PC-3 (cell line): ENCODE measurements at places on chromosomes 2 and 18. TPM values are rescaled to one million over a fixed set of nuclear protein-coding genes. Genes with fewer than 3 reads are reported as not detected.

GRCh38 chr18:32906506-32907310, 133.9 kb upstream of the KLHL14 start:
- H3K4me3 ChIP-seq: no peak overlapping the region
- peak; percentile 2 for DNase-seq
- H3K36me3 ChIP-seq: no peaks in the 10 kb centered on the region

DNA sequence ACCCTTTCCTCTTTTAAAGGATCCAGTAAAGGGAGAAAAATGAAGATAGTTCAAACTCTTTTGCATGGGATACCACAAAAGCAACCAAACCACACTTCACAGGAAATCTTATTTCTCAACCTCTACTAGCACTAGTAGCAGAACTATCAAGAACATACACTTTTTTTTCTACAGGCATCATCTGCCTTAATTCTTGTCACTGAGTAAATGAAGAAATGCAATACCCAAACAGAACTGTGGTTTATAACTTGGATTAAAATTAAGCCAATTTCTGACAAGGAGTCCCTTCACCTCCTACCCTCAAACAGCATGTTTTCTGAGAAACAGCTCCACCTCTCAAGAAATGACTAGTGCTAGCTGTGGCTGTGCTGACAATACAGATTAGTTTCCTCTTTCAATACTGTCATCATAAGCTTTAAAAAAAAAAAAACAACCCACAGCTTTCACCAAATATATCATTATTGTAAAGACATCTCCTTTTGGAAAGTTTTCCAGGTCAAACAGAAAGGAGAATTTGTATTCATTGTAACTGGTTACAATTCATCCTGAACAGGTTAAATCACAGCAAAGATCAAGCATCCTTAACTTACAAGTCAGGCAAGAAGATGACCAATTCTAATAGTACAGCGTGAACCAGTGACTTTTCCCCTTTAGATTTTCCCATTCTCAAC, 44.4 kb downstream of the PTPN2 start:
- peak overlapping the region; percentile 25 for H3K27ac ChIP-seq
- no peak for DNase-seq
- no peaks in the 10 kb centered on the region for H3K27me3 ChIP-seq

DNA sequence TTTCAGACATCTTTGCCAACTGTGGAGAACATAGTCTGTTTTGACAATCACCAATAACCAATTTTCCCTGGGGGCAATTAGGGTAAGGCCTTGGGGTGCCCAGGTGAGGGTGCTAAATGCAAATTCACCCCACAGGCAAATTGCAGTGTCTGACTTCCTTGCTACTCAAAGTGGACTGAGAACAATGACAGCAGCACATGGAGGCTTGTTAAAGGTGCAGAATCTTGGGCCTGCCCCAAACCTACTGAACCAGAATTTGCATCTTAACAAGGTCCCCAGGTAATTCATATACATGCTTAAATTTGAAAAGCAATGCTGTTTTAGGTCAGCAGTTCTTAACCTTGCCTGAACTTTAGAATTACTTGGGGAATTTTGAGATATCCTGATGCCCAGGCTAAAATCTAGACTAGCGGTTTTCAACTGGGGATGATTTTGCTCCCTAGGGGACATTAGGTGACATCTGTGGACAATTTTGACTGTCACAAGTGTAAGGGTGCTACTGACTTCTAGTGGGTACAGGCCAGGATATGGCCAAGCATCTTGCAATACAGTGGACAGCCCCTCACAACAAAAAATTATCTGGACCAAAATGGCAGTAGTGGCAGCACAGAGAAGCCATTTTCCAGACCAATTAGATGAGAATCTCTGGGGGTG, 80.2 kb upstream of the GCFC2 start:
- no peak for DNase-seq
- peaks cover 31% of the 10 kb centered on the region for H3K4me1 ChIP-seq
- no peak overlapping the region for H3K4me3 ChIP-seq
- no peaks in the 10 kb centered on the region for H3K36me3 ChIP-seq

The EPHA4 gene
- 3.3 and 3.6 TPM in 2 replicates for total RNA-seq

GRCh38 chr2:216860426-216861137, 718 bp upstream of the TNP1 start:
- H3K4me3 ChIP-seq: no peak overlapping the region
- no peak overlapping the region for H3K27ac ChIP-seq
- no peak for DNase-seq

- no peaks in the 10 kb centered on the region for H3K27me3 ChIP-seq
- no peak overlapping the region for H3K27ac ChIP-seq
- H3K4me3 ChIP-seq: no peak overlapping the region
- H3K4me1 ChIP-seq: peaks cover 17% of the 10 kb centered on the region; the same call in 1 of the 2 replicates
- H3K36me3 ChIP-seq: no peaks in the 10 kb centered on the region
These were observed 163.1 kb upstream of the PID1 start for GRCh38 chr2:229434187-229434586.

GRCh38 chr2:8684540-8684877, 2.7 kb downstream of the ID2 start:
- H3K27me3 ChIP-seq: no peaks in the 10 kb centered on the region
- peak overlapping the region; percentile 81 for H3K4me3 ChIP-seq
- H3K36me3 ChIP-seq: no peaks in the 10 kb centered on the region
- H3K4me1 ChIP-seq: peaks cover 28% of the 10 kb centered on the region
- peak; percentile 34 for DNase-seq

The EPB41L3 gene
- 39.5 TPM in 2 replicates for total RNA-seq

The TLX2 gene
- total RNA-seq: 3.1 and 3.4 TPM in 2 replicates

The SPDYA gene
- total RNA-seq: 0.69 and 1.3 TPM in 2 replicates

DNA sequence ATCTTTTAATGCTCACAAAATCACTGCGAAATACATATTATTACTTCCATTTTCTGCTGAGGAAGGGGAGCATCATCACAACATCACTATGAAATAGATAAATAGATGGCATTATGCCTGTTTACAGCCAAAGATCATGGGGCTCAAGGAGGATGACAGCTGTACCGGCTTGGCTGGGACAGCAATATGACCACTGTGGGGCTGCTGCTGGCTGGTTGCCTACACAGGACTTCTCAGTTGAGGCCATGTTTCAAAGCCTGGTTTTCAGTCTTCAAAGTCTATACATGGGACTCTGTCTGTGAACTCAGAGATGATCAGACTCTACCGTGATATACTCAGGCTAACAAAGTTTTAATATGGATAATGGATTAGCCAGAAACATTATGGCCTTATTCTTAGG, 58.7 kb downstream of the SPATS2L start:
- H3K36me3 ChIP-seq: peaks cover 14% of the 10 kb centered on the region
- no peaks in the 10 kb centered on the region for H3K27me3 ChIP-seq
- H3K4me1 ChIP-seq: no peaks in the 10 kb centered on the region
- H3K27ac ChIP-seq: no peak overlapping the region
- no peak for DNase-seq

The RAB27B gene
- 10.3 and 13.2 TPM in 2 replicates for total RNA-seq

GRCh38 chr18:10304853-10305252, 149.6 kb upstream of the APCDD1 start:
- DNase-seq: peak; percentile 21
- H3K27ac ChIP-seq: no peak overlapping the region
- peaks cover 15% of the 10 kb centered on the region for H3K27me3 ChIP-seq
- no peaks in the 10 kb centered on the region for H3K36me3 ChIP-seq
